ENCODE measurements at places on chromosomes 13 and 19.

DNA sequence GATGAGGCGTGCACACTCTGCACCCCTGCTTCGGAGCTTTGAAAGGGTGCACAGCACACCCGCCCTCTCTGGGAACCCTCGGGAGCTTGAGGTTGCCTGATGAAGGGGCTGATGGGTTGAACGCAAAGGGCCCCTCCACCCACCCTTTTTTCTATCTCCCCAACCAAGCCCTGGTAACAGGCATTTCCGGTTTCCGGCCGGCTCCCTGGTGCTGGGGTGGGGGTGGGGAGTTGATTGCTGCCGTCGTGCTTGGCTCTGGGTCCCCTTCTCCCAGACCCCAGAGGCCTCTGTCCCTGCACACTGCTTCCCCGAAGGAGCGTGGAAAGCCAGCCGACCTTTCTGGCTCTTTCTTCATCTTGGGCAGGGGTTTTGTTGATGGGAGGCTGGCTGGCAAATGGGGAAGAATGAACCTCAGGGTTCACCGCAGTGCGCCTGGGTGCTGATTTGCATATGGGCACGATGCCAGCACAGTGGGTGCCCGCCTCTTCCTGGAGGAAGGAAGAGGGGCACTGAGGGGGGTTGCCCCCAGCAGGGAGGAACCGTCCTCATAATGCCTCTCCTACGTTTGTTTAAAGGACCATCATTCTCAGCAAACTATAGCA is 29.1 kb downstream of the VAV1 start:
- DNase-seq, result peak; percentile 42

DNA sequence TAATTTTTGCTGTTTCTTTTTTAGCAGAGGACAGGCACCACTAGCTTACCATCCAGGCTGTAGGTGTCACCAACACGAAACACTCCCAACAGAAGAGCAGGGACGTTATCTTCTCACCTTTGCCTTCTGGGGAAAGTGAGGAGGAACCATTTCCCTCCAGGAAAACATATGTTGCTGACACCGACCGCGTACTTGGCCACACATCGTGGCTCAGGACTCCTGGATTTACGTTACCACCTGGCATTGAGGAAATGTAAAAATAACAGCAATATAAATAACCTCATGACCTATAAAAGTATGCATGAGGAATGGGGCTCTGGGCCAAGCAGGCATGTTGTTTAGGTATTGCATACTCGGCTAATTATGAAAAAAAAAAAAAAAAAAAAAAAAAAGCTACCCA is 525.1 kb downstream of the MYO16 start:
- no peak for DNase-seq

DNA sequence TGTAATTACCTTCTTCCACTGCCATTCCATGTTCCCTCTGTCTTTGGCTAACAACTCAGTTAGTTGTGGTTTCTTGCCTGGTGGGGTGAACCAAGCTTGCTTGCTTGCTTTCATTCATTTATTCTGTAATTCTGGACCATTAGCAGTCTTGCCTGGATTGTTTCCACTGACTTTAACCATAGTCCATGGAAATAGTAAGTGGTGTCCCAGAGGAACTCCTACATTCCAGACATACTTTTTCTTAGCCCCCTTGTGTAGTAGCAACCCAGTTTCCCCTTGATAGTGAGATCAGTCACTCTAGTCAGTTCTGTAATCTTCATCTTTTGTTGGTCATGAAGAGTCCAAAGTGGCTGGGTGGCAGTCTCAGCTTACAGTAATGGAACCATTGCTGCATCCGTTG is 23.2 kb downstream of the PDS5B start:
- DNase-seq, result no peak

GRCh38 chr19:45777395-45777961 is 4.8 kb downstream of the DMPK start:
- DNase-seq, result no peak

- DNase-seq, result no peak
Measured at GRCh38 chr19:8517551-8518442, 3.8 kb upstream of the ZNF414 start.

GRCh38 chr19:2048104-2048958 is 2.7 kb downstream of the MKNK2 start:
- DNase-seq, result no peak

DNA sequence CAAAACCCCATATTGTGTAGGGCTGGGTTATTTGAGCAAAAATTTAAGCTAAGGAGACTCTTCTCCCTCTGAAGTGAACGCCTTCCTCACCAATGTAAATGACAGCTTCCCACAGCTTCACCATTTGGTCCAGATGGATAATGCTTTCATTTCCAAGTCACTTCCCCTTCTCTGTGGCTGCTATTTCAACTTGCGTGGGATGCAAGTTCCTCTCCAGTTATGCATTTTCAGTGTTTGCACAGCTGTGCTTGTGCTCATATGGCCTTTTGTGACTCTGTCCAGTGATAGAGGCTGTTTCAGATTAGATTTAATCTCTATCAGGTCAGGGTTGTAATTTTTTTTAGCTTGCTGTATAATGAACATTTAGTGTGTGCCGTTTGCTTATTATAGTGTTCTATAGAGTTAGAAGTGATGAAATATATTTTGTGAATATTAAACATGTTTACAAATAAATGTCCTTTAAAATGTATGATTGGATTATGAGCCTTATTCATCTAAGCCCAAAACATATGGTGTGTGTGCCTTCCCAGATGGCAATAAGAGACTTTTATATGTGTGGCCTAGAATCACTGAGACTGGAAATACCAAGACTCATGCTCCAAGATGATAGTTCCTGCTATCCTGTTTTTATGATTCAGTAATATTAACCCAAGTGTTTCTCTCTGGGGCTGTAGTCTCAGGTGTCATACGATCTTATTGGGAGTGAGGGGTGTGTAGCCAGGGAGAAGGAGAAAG is 86.6 kb downstream of the TNFRSF19 start:
- DNase-seq, result no peak

DNA sequence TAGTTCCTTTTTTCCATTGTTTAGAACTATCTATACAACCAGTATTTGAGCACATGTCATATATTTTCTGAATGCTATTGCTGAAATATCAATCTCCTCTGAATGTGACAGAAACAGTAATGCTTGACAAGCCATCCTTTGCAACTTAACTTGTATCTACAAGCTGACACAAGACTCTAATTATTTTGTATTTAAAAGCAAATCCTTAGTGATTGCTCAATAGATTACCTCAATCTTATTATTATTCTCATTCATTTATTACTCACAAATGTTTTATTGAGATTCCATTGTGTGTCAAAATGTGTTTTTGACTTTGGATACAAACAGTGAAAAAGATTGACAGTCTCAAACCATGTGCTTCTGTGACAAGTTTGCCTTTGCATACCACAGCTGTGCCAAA is 787.8 kb upstream of the PRR20A start:
- no peak for DNase-seq

DNA sequence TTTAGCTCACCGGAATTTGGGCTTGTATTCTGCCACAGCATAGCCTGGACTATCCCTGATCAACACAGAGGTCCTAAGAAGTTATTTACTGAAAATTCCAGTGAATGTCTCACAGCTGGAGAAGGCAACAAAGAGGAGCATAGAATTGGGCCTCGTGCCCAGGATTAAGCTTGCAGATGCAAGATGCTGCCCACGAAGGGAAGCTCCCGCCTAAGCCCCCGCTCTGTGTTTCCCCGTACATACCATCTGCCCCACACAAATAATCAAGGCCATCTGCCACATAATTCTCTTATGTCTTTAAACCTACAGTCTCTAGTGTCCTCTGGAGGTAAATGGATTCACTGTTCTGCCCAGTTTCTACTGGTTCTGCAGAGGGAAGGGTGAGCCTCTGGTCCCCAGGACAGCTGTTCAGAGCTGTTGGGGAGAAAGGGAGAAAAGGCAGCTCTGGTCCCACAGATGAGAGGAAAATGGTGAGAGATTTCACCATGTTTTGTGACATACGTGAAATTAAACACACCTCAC is 7.4 kb upstream of the TPP2 start:
- no peak for DNase-seq

DNA sequence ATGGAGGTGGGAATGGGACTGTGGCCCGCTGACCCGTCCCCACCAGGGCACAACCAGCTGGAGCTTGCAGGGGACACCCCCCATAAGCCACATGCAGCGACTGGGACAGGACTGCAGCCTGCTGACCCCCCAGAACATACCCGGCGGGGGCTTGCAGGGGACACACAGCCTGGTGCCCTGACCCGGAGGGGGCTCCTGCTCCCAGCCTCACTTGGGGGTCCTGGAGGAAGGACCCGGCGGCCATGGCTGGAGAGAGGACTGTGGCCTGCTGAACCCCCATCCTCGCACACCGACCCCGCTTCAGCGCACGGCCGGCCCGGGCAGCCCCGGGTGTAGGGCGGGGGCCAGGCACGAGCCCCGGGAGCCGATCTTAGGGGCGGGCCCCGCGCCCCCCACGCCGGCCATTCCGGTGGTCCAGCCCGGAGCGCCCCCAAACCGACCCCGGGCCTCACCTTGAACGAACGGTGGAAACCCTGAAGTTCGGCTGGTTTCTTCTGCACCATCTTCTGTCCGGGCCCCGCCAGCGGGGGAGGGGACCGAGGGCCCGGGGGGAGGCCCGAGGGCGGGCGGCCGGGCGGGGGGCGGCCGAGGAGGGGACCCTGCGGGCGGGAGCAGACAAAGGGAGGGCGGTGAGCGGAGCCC is 574 bp downstream of the MKNK2 start:
- DNase-seq, result no peak

- DNase-seq, result no peak
Measured at GRCh38 chr19:36417752-36418286, 625 bp downstream of the ZFP82 start.

GRCh38 chr19:52297601-52298364 is 814 bp downstream of the ZNF480 start:
- DNase-seq, result no peak

DNA sequence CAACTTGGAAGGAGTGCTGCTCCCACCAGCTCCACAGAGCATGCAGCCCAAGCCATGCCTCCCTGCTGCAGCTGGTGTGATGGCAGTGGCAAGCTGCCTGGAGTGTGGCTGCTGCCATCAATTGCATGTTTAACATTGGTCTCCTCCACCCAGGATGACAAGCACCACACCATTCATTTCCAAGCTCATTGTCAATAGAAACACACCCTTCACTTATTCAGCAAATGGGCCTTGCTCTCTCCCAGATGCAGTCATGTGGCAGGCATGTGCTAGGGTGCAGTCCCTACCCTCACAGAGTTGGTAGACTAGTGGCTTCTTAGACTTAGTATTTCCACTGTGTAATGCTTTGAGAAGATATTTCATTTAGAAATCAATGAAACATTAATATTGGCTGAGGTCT is 70.8 kb upstream of the FGF14 start:
- no peak for DNase-seq

DNA sequence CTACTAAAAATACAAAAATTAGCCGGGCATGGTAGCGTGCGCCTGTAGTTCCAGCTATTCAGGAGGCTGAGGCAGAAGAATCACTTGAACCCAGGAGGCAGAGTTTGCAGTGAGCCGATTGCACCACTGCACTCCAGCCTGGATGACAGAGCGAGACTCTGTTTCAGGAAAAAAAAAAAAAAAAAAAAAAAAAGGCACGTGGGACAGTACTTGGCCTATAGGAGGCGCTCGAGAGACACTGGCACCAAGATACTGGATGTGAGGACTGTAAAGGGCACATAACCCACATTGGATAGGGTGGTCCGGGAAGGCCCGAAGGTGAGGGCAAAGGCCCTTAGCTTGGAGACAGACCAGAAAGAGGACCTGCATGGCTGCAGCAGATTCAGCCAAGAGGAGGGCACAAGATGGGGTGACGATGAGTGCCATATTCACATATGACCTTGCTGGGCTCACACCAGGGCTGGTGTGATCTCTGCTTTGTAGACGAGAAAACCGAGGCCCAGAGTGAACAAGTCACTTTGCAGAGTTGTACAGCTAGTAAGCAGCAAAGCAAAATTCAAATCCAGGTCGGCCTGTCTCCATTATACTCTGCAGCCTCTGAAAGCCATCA is 89.4 kb downstream of the DPF1 start:
- DNase-seq, result no peak

GRCh38 chr13:109209526-109209925 is 576.9 kb downstream of the IRS2 start:
- no peak for DNase-seq

GRCh38 chr13:107864543-107865317 is 350.6 kb downstream of the LIG4 start:
- no peak for DNase-seq

DNA sequence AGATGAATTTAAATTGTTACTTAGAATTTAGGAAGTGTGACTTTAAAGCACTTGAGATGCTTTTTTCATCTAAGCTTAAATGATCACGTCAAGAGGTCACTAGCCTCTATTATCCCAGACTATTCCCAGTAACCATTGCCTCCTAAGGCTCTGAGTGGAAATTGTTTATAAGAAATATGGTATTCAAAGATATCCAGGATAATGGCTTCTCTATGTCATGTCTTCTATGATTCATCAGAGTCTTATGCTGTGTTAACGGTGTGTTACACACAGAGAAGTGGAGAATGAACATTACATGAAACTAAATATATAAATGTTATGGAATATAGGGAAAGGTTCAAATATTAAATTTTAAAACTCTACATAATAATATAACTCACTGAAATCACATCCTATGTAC is 79.8 kb upstream of the NBEA start:
- no peak for DNase-seq

GRCh38 chr13:82248762-82249161 is 1633.5 kb downstream of the SLITRK1 start:
- no peak for DNase-seq

DNA sequence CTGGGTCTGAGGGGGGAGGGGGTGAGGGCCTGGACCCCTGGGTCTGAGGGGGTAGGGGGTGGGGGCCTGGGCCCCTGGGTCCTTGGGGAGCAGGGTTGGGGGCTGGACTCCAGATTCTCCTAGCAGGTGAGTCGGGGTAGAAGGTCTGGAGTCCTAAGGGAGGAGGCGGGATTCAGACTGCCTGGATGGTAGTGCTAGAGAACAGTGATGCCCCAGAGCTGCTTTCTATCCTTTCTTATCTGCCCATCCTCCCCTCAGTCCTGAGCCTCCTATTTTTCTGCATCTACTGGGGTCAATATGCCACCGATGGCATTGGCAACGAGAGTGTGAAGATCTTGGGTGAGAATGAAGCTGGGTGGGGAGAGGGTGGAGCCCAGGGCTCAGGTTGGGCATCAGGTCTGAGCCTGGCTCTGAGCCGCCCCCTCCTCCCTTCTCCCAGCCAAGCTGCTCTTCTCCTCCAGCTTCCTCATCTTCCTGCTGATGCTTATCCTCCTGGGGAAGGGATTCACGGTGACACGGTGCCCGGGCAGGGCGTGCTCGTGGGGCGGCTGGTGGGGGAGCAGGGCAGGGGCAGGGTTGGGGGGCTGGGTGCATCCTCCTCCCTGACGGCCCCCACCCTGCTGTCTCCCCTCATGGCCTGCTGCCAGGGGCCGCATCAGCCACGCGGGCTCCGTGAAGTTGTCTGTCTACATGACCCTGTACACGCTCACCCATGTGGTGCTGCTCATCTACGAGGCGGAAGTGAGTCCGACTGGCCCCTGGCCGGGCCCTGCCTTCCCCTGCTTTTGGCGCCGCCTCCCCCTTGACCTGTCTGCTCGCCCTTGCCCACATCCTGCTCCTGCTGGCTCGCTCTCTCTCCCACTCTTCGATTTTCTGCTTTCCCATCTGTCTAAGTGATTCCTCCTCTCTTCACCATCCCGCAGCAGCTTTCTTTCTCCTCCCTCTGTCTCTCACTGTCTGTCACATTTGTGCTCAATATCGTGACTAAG is 3.4 kb downstream of the TMEM145 start:
- no peak for DNase-seq

GRCh38 chr13:76656056-76656455 is 230.1 kb downstream of the KCTD12 start:
- no peak for DNase-seq
